ENCODE measurements at places on chromosomes 6 and 20. TPM values are rescaled to one million over a fixed set of nuclear protein-coding genes. Genes with fewer than 3 reads are reported as not detected.

The HDDC2 gene
- total RNA-seq: 63.9 TPM

- H3K27ac ChIP-seq: no peak overlapping the region
- H3K4me1 ChIP-seq: no peaks in the 10 kb centered on the region
- no peaks in the 10 kb centered on the region for H3K27me3 ChIP-seq
- no peaks in the 10 kb centered on the region for H3K36me3 ChIP-seq
- no peak overlapping the region for H3K4me3 ChIP-seq
- DNase-seq: no peak
These were observed 24.1 kb downstream of the HLA-B start for GRCh38 chr6:31332637-31333602.

GRCh38 chr20:35134472-35134871, 12.7 kb downstream of the EDEM2 start:
- peak; percentile 84 for DNase-seq
- peaks cover 29% of the 10 kb centered on the region for H3K4me1 ChIP-seq
- H3K36me3 ChIP-seq: peaks cover 28% of the 10 kb centered on the region
- no peaks in the 10 kb centered on the region for H3K27me3 ChIP-seq
- peak overlapping the region; percentile 60 for H3K27ac ChIP-seq

The FRK gene
- 1.1 TPM for total RNA-seq

GRCh38 chr6:47278545-47278944, 31.2 kb downstream of the TNFRSF21 start:
- H3K4me1 ChIP-seq: no peaks in the 10 kb centered on the region
- DNase-seq: no peak
- no peak overlapping the region for H3K4me3 ChIP-seq
- no peaks in the 10 kb centered on the region for H3K36me3 ChIP-seq
- no peaks in the 10 kb centered on the region for H3K27me3 ChIP-seq

DNA sequence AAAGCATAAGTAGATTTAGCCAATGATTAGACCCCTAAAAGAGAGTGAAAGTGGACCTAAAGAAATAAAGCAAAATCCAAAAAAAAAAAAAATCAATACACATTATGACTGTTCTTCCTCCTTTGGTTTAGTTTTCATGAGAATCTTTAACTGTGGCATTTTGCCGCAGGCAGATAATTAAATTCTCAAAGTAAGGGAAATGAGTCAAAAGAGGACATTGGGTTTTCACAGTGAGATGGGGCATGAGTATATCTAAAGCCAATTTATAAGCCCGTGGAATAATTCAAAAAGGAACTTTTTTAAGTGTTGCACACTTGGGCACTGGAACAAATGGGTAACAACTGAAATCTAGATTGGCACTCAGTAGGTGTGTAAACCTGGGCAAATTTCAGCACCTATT, 230.3 kb downstream of the PKHD1 start:
- no peak for DNase-seq
- H3K36me3 ChIP-seq: no peaks in the 10 kb centered on the region
- no peaks in the 10 kb centered on the region for H3K4me1 ChIP-seq
- H3K27me3 ChIP-seq: no peaks in the 10 kb centered on the region
- H3K27ac ChIP-seq: no peak overlapping the region

DNA sequence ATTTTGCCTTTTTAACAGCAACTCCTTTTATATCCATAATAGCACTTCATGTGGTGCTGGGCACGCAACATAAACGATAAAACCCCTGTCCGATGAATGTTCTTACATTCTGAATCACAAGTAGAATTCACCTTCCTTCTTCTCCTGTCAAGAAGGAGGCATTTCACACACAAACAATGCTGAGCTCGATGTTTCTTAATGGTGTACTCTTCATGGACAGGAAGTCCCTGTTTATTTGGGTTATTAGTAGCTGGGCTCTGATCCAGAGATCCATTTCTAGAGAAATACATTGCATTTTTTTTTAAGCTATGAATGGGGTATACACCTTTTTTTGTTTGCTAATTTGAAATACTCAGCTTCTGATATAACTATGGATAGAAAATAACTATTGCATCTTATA, 82.4 kb downstream of the PPP1R3G start:
- H3K27ac ChIP-seq: no peak overlapping the region
- no peaks in the 10 kb centered on the region for H3K27me3 ChIP-seq
- H3K4me3 ChIP-seq: no peak overlapping the region
- H3K4me1 ChIP-seq: no peaks in the 10 kb centered on the region

GRCh38 chr6:162056745-162057144, 670.8 kb downstream of the PRKN start:
- peak; percentile 29 for DNase-seq
- no peak overlapping the region for H3K4me3 ChIP-seq
- no peaks in the 10 kb centered on the region for H3K4me1 ChIP-seq
- no peaks in the 10 kb centered on the region for H3K27me3 ChIP-seq

The NPEPL1 gene
- total RNA-seq: 26.8 TPM

The HLA-DMB gene
- 2.2 TPM for total RNA-seq

- no peaks in the 10 kb centered on the region for H3K36me3 ChIP-seq
- H3K4me3 ChIP-seq: no peak overlapping the region
- no peak overlapping the region for H3K27ac ChIP-seq
- H3K4me1 ChIP-seq: no peaks in the 10 kb centered on the region
- H3K27me3 ChIP-seq: peaks cover 44% of the 10 kb centered on the region
These were observed 90.2 kb upstream of the CCDC167 start for GRCh38 chr6:37589941-37590340.

The RTN4IP1 gene
- 4.4 TPM for total RNA-seq

DNA sequence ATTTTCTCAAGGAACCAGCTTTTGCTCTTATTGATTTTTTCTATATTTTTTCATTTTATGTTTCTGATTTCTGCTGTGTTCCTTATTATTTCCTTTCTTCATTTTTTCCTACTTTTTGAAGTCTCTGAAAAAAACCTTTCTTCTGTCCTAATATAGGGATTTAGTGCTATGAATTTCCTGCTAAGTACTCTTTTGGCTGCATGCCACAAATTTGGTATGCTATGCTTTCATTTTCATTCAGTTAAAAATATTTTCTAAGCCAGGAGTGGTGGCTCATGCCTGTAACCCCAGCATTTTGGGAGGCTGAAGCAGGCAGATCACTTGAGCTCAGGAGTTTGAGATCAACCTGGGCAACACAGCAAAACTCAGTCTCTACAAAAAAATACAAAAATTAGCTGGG, 30.6 kb downstream of the SIRPD start:
- no peak overlapping the region for H3K4me3 ChIP-seq
- no peak overlapping the region for H3K27ac ChIP-seq
- H3K36me3 ChIP-seq: no peaks in the 10 kb centered on the region
- H3K4me1 ChIP-seq: no peaks in the 10 kb centered on the region
- DNase-seq: no peak

Measured in osteoblast (primary cell).